ENCODE measurements at places on chromosomes 1 and 21.

- DNase-seq = no peak
These were observed 38.3 kb downstream of the PAFAH2 start for GRCh38 chr1:25959611-25960010.

GRCh38 chr1:48940962-48941732 is 164.5 kb upstream of the BEND5 start:
- DNase-seq = no peak

DNA sequence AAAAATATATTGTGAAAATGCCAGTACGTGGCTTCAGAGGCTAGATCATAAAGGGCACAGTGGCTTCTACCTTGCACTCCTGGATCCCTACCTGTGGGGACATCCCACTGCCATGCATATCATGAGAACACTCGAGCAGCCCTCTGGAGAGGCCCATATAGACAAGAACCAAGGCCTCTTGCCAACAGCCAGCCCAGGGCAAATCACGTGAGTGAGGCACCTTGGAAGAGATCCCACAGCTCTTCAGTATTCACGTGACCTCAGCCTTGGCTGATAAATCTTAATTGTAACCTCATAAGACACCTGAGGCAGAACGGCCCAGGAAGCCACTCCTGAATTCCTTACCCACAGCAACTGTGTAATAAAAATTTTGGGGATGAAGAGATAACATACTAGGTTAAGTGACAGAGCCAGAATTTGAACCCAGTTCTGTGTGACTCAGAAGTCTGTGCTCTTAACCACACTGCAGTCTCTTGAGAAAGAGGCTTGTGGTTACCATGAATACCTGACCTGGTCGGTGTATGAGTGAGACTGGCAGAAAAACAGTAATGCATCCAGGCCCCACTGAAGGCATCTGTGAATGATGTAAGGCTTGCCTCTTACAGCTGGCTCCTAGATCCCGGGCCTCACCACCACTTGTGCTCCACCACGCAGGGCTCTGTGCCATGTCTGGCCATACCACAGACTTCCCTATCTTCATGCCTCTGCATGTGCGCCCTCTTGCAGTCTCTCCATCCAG is 6.9 kb upstream of the A3GALT2 start:
- DNase-seq = no peak

DNA sequence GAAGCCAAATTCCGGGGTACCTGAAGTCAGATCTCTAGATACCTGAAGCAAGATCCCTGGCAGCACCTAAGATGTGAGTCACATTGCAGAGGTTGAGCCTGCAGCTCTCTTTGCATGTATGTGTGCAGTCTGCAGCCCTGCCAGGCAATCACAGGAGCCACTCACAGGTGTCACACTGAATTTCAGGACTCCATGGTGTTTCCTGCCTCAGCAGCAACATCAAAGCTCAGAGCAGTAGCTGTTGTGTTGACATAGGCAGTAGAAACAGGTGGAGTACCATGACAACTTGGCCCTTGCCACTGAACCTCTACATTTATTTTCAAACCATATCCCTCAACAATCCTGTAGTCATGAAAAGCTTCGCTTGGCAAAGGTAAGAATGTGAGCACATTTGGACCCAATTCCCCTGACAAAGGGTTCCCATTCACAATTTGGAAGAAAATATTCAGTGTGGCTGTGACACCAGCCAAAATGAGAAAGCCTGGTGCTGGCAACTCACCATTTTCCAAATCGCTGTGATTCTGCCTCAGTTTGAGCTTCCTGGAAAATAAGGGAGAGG is 419.8 kb upstream of the NFIA start:
- no peak for DNase-seq

DNA sequence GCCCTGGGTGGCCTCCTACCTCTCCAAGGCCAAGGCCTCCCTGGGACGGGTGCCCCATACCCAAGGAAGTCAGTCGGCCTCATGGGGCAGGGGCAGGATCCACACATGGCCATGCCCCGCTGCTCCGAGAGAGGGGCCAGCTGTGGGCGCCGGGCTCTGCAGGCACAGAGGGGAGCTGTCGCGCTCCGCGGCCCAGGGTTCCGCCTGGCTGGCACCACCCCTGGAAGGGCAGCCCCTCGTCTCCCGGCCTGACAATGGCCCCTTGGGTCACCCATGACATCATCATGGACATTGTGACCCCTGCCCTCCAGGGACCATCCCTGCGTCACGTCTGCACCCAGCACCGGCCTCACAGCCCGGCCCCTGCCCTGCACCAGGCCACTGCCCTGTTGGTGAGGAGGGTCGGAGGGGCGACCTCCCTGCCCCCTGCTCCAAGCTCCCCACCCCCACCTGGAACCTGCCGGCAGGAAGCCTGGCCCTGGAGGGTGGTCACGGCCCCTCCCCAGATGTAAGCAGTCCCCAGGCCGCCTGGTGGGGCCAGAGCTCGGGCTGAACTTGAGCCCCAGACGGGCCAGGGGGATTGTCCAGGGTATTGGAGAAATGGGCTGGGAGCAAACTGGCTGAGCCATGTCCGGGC is 5.8 kb downstream of the TTLL10 start:
- DNase-seq = no peak

DNA sequence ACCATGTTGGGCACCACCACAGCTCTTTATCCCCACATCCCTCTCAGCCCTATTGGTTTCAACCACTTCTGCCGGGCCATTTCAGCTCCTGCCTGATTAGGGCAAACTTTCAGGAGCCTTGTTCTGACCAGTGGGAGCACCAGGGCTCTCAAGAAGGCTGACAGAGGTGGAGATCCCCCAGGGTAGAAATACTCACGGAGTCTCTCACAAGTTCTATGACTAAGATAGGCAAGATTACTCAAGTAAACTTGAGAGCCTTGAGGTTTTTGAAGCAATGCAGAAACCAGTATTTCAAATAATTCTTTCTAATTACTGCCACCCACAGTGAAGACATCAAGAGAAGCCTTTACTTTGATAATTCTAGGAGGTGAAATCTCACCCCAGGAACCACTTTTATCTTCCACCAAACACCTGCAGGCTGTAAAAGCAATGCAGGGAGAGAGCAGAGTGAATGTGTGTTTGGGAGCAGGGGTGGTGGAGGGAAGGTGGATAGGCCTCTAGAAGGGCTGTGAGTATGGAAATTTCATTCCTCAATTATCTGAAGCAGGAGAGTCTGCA is 6.6 kb upstream of the PTCH2 start:
- no peak for DNase-seq

- no peak for DNase-seq
These were observed 133.6 kb upstream of the HMCN1 start for GRCh38 chr1:185600641-185601040.

GRCh38 chr1:179052776-179053175 is 27.1 kb downstream of the FAM20B start:
- no peak for DNase-seq

GRCh38 chr1:66350001-66350547 is 183.9 kb upstream of the SGIP1 start:
- no peak for DNase-seq

DNA sequence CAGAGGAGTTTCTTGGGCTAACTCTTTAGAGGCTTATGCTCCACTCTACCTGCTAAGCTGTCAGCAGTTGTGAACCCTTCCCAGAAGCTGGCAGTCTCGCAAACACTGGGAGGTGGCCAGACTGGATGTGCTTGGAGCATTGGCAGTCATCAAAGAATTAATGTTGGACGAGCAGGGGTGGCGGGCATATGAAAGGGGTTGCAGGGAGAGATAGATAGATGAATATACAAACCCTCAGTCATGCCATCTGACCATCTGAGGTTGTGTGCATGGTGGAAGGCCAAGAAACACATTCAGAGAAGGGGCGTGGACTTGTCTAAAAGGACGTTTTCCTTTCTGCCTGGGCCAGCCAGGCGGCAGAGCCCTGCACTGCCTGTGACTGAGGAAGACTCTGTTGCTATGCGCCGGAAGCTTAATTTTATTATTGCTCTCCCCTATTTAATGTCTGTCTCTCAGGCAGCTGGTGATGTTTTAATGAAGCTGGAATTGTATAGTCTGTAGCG is 164.4 kb downstream of the PBX1 start:
- DNase-seq = no peak

DNA sequence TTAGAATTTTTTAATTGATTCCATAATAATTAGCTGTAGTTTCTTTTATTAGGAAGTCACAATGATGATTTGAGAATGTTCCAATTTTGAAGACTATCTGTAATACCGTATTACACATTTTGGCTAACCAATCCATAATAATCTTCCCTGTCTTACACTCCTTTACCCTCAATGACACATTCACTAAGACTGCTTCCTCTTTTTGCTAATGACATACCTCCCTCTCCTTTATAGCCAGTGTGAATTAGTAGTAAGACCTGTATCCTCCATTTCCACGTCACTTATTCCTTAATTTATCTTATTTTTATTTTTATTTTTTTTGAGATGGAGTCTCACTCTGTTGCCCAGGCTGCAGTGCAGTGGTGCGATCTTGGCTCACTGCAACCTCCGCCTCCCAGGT is 10.1 kb downstream of the KDM1A start:
- DNase-seq = no peak

DNA sequence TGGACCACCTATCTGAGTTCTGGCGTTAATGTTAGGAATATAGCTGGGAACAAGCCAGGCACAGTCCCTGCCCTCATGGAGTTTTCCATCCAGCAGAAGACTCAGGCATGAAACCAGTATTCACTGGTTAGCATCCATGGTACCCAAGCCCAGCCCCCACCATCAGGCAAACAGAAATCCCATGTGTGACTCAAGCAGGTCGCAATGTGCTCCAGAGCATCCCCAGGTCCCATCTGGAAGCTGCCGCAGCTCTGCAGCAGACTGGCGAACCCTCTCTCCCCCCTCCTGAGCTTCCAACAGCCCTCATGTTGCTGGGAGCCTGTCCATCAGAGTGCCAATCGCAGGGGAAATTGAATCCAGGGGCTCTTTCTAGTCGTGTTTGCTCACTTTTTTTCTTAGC is 174.2 kb downstream of the RRAGC start:
- no peak for DNase-seq

DNA sequence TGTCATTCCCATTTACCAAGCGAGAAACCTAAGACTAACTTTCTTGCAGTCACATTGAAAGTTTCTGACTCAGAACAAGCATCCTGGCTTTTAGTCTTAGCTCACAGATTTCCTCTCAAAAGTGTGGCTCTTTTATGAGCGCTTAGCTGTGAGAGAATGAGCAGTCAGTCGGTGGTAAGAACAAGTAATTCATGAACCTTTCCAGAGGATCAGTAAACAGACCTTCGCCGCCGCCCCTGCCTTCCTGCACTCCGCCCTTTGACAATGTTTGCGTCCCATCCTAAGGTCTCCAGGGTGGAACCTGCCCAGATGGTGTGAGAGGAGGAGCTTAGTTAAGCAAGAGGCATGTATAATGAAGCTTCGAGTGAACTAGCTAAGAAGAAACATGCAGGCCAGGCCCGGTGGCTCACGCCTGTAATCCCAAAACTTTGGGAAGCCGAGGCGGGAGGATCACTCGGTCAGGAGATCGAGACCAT is 142.4 kb downstream of the GLUL start:
- no peak for DNase-seq

DNA sequence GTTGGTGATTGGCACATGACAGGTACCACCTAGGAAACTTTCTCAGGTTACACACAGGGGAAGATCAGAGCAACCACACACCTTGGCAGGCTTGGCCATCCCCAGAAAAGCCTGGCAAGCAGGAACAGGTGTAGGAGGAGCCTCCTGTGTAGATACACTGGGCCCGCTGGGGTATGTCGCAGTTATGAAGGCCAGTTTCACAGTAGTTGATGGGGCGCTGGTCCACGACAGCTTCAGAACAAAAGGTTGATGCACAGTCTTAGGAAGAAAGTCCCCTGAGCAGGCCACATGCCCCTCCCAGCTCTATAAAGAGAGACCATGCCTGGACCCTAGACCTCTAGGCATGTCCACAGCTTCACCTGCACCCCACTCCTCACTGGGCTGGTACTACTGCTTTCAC is 51.6 kb downstream of the NID1 start:
- no peak for DNase-seq
